ENCODE measurements at places on chromosomes 1 and 21.

- DNase-seq = no peak
These were observed 30.4 kb downstream of the VAV3 start for GRCh38 chr1:107934578-107934977.

DNA sequence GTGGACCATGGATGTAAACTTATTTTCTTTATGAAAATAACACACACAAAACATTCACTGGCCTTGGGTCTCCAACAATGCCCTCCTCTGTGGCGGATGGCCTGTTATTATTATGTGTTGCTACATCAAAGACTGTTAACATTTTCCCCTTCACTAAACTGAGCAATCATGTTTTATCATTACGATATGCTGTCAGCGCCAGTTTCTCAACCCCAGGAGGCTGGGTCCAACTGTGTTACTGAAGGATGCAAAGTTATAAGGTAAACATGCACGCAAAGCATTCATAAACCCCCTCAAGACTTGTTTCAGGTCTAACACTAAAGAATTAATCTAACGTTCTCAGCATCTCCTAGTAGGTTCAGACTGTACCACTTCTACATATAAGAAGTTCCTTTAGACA, 6.0 kb upstream of the DUSP10 start:
- no peak for DNase-seq

DNA sequence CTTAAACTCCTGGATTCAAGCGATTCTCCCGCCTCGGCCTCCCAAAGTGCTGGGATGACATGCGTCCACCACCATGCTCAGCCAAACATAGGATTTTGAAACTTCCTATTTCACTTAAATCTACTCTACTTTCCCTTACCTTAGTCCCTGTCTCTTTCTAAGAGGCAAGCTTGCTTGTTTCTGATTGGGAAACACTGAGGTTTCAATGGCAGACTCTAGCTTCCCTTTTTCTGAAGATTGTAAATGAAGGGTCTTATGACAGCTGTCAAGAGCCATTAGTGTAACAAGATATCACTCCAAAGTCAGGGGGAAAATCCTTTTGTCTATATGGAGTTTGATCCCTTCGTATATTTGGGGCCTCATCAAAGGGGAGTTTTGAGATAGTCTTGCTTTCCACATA, 23.5 kb upstream of the LMO4 start:
- DNase-seq = no peak

GRCh38 chr1:63238721-63239120, 83.6 kb upstream of the FOXD3 start:
- no peak for DNase-seq

GRCh38 chr1:198829356-198829755, 190.5 kb downstream of the PTPRC start:
- no peak for DNase-seq

Measured in stimulated activated CD4-positive, alpha-beta T cell treated with anti-CD3 and anti-CD28 coated beads, Interleukin-1b, Interleukin-23, amount 100 ng/mL, for 1 hour (primary cell).